ENCODE measurements at places on chromosomes 5 and 9.

DNA sequence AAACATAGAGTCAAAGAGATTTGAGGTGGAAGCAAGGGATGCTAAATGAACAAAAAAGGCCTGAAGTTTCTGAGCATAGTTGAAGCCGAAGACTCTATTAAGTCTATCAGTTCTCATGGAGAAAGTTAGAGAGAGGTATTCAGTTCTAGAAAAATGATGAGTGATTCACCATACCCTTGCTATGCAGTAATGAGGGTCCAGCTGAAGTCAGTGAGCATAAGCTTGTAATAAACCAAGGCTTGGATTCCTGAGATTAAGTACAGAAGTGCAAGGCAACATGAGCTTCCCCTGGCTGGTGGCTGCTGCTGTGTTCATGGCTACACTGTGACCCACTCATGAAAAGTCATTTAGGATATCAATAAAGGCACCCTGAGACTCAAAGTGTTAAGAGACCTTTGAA lies 129.7 kb upstream of the MTAP start:
- no peak for DNase-seq

- no peak for DNase-seq
Observed at GRCh38 chr9:129392093-129392541, 214.1 kb upstream of the IER5L start.

GRCh38 chr9:318646-319045 lies 104.0 kb downstream of the DOCK8 start:
- DNase-seq = no peak

- DNase-seq = no peak
Observed at GRCh38 chr5:116507941-116508655, 66.5 kb downstream of the SEMA6A start.

DNA sequence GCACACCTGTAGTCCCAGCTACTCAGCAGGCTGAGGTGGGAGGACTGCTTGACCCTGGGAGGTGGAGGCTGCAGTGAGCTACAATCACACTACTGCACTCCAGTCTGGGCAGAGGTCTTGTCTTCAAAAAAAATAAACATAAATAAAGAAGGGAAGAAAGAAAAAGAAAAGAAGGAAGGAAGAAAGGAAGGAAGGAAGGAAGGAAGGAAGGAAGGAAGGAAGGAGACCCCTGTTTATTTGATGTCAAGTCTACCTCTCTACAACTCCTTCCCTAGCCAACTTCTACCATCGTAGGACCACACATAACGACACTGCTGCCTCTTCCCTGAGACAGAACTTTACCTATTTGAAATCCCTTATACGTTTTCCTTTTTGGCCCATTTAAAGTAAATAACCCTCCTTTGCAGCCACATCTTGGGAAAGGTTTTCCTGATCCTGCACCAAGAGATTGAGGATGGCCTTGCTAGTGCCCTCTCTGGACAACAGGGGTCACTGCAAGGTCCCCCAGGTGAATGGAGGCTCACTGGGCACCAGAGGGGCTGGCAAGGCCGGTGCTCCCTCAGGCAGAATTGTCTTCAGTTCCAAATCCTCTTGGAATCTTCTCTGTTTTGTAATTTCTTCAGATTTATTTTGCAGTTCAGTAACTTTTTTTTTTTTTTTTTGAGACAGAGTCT lies 10.5 kb downstream of the RPS14 start:
- DNase-seq = no peak

Measured in esophagus squamous epithelium (tissue), 5 donors.